Placental pericyte (primary cell): ENCODE measurements at places on chromosomes 3 and 15. TPM values are rescaled to one million over a fixed set of nuclear protein-coding genes. Genes with fewer than 3 reads are reported as not detected.

The SAMMSON gene
- total RNA-seq: not detected in 2 replicates

The ADAMTSL3 gene
- 0.22 TPM in 1 of 2 replicates, not detected in the other for total RNA-seq

The CCR8 gene
- total RNA-seq: not detected in 2 replicates

The KCNAB1 gene
- total RNA-seq: not detected in 2 replicates

The SLCO2A1 gene
- total RNA-seq: 1.6 TPM in 1 of 2 replicates, not detected in the other

The SORD gene
- 6.2 and 8.3 TPM in 2 replicates for total RNA-seq
